ENCODE measurements at places on chromosomes 6 and 20.

DNA sequence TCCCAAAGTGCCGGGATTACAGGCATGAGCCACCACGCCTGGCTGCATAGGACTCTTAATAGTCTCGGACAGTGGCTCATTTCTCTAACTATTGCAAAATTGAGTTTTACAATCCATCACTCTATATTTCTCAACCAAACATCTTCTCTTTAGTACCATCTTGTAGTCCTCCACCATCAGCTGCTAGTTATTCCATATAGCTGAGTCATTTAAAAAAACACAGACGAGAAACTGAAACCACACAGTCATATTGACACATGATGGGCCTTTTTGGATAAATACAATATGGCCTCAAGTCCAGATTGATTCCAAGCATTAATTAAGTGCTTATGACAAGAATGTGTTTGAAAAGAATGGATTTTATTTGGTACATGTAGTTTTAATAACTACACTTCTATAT is 599.1 kb downstream of the MEI4 start:
- no peak for DNase-seq

- DNase-seq: no peak
These were observed 77.2 kb downstream of the KIF13A start for GRCh38 chr6:17910189-17910588.

GRCh38 chr6:46985943-46986342 is 56.2 kb downstream of the ADGRF1 start:
- DNase-seq: peak; percentile 77

DNA sequence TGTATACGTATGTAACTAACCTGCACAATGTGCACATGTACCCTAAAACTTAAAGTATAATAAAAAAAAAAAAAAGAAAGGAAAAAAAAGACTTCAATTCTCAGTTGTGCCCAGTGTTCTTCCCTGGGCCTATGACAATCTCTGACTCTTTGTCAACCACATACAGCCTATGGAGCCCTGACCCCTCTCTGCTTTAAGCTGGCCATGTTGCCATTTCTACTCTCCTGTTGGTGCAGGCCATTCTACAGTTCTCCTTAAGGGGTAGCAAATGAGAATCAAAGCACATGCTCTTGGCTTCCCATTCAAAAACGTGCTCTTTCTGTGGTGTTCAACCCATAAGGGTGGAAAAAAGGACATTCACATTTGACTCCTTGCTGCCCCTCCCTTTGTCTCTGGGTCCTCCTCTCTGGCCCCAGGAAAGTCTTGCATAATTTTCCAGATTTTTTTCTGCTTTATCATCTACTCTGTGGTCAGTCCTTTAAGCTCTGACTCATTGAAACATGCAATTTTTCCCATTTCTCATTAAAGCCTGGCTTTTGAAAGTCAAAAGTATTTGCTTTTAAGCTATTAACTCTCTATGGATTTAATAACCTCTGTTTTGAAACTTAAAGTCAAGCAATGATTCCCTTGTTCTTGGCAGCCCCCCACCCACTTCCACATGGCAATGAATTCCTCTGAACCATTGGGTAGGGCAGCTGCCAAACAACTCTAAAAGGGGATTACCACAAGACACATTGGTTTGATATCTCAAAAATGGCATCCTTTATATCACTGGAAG is 208.6 kb upstream of the MCHR2 start:
- peak; percentile 79 for DNase-seq

GRCh38 chr6:87701344-87701675 is 723 bp downstream of the AKIRIN2 start:
- DNase-seq: no peak

DNA sequence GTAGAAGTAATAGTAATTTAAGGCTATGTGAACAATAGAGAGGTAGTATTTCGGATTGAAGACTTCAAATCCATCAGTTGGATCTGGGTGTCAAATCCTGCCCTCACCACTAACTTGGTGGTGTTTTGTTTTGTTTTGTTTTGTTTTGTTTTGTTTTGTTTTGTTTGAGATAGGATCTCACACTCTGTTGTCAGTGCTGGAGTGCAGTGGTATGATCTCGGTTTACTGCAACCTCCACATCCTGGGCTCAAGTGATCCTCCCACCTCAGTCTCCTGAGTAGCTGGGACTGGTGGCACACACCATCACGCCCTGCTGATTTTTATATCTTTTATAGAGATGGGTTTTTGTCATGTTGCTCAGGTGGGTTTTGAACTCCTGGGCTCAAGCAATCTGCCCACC is 129.4 kb upstream of the ZNF217 start:
- no peak for DNase-seq

- no peak for DNase-seq
These were observed 165.0 kb downstream of the MAFB start for GRCh38 chr20:40524071-40524470.

- DNase-seq: no peak
These were observed 39.2 kb upstream of the HDDC2 start for GRCh38 chr6:125340991-125341390.

DNA sequence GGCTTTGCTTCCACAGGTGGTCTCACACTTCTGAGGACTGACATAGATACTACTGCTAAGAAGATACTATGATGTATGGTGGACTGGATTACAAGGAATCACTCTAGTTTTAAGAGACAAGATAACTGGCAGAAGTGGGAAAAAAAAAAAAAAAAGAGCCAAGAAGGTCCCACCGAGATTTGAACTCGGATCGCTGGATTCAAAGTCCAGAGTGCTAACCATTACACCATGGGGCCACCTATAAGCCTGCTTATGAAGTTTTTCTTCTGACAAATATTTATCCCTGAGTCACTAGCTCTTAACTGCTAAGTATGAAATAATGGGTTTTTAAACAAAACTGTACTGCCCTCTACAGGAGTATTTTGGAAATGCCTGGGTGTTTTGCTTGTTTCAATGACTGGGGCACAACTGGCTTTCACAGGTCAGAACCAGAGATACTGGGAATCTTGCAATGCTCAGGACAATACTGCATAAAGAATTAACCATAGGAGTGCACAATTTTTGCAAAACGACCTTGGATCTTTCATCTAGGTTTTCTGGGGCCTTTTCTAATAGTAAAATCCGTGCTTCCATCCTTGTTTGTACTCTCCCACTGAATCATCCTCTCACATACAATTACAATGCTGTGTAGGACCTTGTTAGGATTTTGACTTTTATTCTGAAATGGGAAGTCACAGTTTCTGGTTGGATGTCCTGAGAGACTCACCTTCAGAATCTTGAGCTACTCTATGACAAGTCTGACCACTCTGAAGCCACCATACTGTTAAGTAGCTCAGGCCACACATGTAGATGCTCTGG is 116.3 kb downstream of the OR2B2 start:
- DNase-seq: peak; percentile 77

- peak; percentile 36 for DNase-seq
These were observed 21.6 kb upstream of the FBXO30 start for GRCh38 chr6:145836170-145836569.

DNA sequence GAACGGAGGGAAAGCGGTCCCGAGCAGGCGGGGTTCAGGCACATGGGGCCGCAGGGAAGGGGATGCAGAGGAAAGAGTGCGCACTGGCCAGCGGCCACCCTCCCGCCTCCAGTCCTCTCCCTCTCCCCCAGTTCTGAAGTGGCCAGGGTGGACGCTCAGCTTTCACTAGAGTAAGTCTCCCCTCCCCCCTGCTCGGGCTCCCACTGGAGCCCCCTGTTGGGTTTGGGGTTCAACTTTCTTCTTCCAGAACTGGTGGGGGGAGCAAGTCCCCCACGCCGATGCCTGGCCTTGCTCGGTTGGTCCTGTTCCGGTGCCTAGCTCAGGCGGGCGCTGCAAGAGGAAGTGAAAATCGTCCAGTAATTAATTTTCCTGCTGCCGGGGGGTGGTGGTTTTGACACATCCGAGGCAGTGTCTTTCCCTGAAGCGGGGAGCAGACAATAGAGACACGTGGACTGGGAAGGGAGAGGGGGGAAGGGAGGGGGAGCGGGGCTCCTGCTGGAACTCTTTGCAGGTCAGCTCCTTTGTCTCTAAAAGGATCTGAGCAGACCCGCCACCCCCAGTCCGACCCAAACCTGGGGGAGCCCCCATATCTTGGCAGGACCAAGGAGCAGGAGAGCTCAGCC is 824 bp upstream of the SCRT2 start:
- no peak for DNase-seq

- no peak for DNase-seq
These were observed 156.7 kb upstream of the NRSN1 start for GRCh38 chr6:23969344-23969743.

- no peak for DNase-seq
These were observed 12.9 kb upstream of the TMX4 start for GRCh38 chr20:8032499-8032898.

DNA sequence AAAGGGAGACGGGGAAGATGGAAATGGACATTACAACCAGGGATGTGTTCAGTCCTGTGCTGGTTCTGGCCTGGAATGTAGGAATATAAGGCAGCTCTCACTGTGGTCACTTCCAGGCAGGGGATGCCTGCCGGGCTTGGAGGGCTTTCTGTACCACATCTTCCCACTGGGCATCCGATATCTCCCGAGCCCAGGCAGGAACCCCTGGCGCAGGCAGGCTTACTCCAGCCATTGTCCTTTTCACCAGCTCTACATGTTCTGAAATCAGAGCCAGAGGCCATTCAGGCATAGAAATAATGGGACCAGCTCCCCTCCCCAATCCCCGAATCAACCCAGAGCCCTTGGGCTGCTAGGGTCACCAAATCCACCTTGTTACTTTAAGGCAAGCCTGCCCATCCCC is 1.4 kb downstream of the MEA1 start:
- DNase-seq: no peak

- no peak for DNase-seq
These were observed 604.1 kb upstream of the POU3F2 start for GRCh38 chr6:98230250-98230649.

GRCh38 chr20:24370249-24370648 is 99.2 kb upstream of the SYNDIG1 start:
- no peak for DNase-seq

- DNase-seq: no peak
These were observed 195.2 kb downstream of the SLC16A10 start for GRCh38 chr6:111282515-111282914.

GRCh38 chr6:170172825-170173256 is 118.0 kb downstream of the DLL1 start:
- DNase-seq: peak; percentile 3

GRCh38 chr6:109252261-109253041 is 129.8 kb downstream of the CD164 start:
- no peak for DNase-seq

- no peak for DNase-seq
These were observed 636.6 kb upstream of the MMS22L start for GRCh38 chr6:97919631-97920030.

- DNase-seq: no peak
These were observed 53.3 kb upstream of the HFE start for GRCh38 chr6:26033941-26034354.

DNA sequence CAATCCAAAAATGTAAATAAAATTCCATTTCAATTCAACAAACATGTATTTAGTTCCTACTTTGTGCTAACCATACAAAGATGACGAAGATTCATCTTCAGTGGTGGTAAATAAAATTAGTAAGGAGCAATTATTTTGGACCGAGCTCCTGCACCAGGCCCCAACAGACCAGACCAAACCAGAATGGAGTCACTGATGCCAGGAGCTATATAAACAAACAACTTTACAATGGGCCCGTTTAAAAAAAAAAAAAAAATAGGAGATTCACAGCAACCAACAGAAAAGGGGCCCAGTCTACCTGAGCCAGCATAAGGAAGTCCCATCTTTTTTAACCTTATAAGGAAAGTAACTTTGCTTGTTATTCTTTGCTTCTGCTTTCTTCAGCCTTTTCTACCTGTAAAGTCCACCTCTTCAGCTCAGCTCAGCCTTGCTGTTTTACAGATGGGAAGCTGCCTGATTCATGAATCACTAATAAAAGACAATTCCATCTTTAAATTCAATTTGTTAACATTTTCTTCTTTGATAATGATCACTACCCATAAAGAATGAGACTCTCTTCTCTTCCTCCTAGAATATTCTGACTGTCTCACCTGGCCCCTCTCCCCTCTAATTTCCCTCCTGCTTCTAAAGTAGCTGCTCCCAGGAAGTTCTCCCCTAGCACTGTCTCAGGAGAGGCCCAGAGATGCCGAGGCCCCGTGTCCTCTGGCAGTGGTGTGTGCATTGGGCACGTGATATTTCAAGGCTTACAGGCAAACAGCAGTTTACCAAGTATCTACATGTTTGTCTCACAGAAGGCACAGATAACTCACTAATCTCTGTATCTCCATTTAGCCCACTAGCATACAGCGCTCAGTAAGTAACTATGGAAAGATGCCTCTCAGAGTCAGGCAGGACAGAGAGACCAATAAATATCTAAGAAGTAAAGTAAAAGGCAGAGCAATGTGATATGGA is 8.4 kb downstream of the MBOAT1 start:
- no peak for DNase-seq

- DNase-seq: no peak
These were observed 84.0 kb downstream of the RPS12 start for GRCh38 chr6:132898376-132898775.

- no peak for DNase-seq
These were observed 81.2 kb downstream of the PLCB1 start for GRCh38 chr20:8213270-8213669.

DNA sequence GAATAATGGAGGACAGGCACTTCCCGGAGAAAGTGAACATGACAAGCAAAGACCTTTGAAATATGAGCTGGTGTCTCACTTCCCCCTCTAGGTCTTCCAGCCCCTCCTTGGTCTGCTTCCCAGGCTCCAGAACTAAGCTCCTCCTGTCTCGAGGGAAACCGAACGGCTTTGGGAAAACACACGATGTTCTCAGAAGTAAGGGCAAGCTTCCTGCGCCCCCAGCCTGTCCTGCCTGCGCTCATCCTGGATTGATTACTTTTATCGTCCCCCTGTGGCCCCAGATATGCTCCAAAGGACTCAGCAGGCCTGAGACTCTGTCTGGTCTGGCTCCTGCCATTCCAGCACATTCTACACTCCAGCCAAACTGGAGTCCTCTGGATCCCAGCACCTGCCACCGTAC is 83.4 kb downstream of the ZNF217 start:
- DNase-seq: no peak

GRCh38 chr6:137933696-137934095 is 66.6 kb downstream of the TNFAIP3 start:
- no peak for DNase-seq

GRCh38 chr20:62711703-62712101 is 3.1 kb downstream of the NTSR1 start:
- no peak for DNase-seq

DNA sequence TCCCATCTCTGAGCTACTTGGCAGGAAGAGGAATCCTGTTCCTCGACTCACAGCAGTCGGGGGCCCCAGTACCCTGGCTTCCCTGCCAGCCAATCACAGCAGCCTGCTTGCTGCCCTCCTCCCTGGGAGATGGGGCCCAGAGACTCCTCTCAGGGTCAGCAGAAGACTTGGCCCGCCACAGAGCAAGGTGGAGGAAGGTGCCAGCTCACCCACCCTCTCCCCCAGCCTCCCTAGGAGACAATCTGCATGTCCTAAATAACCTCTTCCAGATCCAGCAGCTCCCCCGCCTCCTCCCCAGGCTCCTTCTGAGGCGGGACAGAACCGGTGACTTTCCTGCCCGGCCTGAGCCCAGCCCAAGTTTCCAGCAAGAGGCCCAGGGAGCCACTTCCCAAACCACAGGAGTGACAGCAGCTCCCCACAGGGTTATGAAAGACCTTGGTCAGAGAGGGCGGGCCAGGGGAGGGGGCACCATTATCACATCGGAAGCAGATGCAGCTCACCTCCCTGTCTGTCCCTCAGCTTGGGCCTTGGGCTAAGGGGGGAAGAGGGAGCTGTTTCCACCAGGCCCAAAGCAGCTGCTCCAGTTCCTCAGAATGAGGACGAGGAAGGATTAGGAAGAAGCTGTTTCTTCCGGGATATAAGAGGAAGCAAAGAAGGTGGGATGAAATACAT is 2.3 kb downstream of the CCND3 start:
- peak; percentile 59 for DNase-seq
